Cardiac muscle cell (in vitro differentiated cells and primary cell): ENCODE measurements at places on chromosomes 1 and 21.

DNA sequence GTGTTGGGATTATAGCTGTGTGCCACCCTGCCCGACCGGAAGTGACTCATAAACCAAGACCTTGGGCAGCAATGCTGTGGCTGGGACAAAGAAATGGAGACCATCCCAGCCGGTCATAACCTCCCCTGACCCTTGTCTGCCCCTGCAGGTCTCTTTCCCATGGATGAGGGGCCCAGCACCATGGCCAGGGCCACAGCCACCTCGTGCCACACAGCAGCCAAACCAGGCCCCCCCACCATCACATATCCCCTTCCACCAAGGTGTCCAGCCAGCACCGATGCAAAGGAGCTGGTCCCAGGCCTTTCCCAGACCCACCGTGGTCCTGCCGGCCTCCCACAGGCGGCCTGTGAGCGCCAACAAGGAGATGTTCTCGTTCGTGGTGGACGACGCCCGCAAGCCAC is 42.2 kb downstream of the FHAD1 start:
- no peak for DNase-seq

DNA sequence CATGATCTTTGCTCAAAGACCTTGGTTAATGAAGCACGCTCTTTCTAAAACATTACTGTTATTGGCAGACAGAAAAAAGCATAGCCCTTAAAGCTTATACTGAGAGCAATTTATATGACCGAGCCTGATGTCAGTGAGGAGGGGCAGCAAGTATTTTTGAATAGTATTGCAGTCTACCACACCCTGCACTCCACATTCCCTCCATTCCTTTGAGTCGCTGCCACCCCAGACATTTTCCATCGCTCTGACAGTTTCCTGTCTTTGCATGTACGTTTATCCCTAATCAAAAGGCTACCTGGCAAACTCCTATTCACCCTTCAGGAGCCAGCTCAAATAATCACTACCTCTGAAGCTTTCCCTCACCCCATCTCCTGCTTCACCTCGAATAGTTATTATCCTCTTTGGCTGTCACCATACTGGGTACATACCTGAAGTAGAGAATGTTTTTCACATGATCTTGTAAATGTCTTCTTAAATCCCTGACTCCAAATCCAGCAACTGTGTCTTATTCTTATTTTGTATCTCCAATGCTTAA is 5.5 kb upstream of the JUN start:
- DNase-seq: no peak

DNA sequence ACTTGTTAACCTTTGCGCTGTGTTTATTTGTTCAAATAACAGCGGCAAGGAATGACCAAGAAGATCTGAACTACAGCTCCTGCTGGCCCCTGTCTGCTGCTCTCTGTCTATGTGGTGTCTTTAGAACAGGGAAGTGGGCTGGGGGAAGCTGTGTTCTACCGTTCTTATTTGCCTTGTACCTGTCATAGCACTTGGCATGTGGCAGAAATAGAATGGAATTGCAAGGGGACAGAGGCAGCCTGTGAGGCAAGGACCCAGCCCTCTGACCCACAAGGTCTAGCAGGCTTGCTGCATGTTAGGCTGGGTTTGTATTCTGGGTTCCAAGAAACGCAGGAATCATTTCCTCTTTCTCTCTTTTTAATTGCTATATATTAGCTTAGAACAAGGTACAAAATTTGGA is 20.7 kb downstream of the HMGCS2 start:
- DNase-seq: peak; percentile 23

- no peak for DNase-seq
Observed at GRCh38 chr1:179939941-179940340, 14.7 kb upstream of the CEP350 start.

DNA sequence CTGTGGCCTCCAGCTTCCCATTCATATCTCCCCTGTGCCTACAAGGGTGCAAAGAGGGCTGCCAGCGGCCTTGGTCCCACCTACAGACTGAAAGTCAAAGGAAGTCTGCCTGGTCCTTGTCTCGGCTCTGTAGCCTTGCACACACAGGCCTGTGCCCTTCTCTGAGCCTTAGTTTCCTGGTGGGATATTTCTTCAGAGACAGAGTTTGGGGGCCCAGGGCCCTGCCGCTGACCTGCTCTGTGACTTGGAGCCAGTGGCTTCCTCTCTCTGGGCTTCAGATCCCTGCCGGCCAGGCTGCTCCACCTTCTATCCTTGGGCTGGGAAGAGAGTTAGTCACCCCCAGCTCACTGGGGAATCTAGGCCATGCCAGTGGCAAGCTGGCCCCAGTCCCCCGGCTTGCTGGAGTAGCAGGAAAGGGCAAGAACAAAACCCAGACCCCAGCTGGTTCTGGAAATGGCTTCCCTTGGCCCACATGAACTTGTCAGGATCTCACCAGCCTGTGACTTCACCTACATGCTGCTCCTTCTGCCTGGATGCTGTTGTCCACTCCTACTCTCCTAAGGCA is 1.0 kb upstream of the TMEM61 start:
- no peak for DNase-seq

GRCh38 chr1:83033682-83034081 is 965.2 kb downstream of the TTLL7 start:
- no peak for DNase-seq

GRCh38 chr1:21857840-21858670 is 46.0 kb downstream of the LDLRAD2 start:
- peak; percentile 2 for DNase-seq

- DNase-seq: no peak
Observed at GRCh38 chr1:76615253-76616035, 251.8 kb upstream of the ST6GALNAC5 start.

DNA sequence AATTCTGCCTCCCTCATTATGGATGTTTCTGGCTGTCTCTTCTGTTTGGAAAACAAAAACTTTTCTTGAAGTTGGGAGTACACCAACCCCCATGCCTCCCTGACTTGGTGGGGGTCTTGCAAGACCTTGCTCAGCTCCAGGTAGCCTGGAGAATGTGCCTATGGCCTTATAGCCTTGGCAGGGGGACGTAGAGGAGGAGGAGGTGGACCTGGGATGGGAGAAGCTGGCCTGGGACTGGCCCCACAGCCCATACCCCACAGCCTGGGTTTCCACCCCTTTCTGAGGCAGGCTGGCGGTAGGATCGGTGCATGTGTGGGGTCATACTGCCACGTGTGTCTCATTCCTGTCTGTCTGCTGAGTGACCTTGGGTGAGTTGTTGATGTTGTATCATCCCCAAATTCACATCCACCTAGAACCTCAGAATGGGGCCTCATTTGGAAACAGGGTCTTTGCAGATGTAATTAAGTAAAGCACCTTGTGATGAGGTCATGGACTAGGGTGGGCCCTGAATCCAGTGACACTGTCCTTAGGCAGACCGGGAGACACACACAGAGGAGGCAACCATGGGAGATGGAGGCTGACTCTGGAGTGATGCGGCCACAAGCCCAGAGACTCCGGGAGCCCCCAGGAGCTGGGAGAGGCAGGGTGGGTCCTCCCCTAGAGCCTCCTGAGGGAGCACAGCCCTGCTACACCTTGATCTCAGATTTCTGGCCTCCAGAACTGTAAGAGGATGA is 18.5 kb downstream of the OBSCN start:
- no peak for DNase-seq

GRCh38 chr21:42585881-42586280 is 67.5 kb upstream of the PDE9A start:
- no peak for DNase-seq

GRCh38 chr1:5678759-5679158 is 313.5 kb downstream of the NPHP4 start:
- DNase-seq: no peak

DNA sequence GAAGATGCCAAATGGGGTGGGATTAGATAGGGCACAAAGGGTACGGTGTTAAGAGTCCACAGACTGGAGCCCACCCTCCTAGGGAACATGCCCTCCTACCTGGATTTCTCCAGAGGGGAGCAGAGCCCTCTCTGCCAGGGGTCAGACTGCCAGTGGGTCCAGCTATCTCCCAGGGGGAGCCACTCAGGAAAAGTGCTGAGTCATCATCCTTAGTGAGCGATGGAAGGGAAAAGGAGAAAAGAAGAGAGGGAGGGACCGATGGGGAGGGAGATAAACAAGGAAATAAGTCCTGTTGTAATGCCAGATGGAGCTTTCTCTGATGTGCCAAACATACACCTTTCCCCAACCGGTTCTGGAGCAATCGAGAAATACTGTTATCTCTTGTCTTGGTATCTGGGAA is 30.4 kb upstream of the CYP4B1 start:
- no peak for DNase-seq

DNA sequence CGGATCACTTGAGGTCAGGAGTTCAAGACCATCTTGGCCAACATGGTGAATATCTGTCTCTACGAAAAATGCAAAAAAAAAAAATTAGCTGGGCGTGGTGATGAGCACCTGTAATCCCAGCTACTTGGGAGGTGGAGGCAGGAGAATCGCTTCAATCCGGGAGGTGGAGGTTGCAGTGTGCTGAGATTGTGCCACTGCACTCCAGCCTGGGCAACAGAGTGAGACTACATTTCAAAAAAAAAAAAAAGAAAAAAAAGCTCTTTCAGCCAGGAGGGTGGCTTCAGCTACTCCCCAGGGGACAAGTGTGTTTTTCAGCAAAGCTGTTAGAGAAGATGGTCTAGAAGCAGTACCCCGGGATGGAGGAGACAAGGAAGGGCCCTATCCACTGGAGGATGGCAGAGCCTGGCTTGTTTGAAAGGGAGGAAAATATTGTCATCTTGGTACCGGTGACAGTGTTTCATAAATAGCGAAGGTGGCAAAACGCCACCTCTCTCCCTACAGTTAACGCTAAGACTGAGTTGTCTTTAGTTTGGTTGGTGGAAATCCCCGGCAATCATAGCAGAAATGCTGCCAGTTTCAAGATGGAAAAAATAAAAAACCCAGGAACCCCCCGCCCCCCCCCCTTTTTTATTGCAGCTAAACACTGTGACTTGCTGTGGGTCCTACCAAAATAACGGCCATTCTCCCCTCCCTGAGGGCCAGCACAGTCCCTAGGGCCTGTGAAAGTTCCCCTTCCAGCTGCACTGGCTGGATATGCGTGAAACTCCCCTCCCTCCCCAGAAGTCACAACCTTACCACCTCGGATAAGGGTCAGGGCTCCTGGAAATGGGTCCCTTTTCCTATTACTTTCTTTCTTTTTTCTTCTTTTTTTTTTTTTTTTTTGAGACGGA is 3.5 kb downstream of the PIK3CD start:
- no peak for DNase-seq

DNA sequence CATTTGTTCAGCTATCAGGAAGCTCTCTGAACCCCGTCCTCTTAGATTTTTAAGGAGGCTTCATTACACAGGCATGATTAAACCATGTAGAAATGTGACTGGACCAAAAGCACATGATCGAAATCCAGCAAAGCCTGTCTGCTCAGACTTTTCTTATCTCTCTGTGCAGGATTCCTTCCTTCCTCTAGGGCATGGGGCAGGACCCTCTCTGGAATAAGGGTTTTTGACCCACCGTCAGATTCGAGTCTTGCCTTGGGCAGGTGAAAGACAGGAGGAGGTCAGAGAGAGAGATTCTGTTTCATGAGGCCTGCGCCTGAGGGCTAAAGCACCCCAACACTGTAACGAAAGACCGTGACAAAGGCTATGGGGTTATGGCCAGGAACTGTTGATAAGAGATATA is 136.8 kb downstream of the RHOU start:
- DNase-seq: no peak

GRCh38 chr1:174967845-174968705 is 31.7 kb upstream of the CACYBP start:
- DNase-seq: no peak

GRCh38 chr1:32047701-32048100 is 25.0 kb upstream of the TMEM39B start:
- DNase-seq: no peak
